ENCODE measurements at places on chromosomes 3 and 15. TPM values are rescaled to one million over a fixed set of nuclear protein-coding genes. Genes with fewer than 3 reads are reported as not detected.

FMN1 gene
- 0.07 TPM for total RNA-seq

TAGLN3 gene
- not detected for total RNA-seq

CNTN4 gene
- total RNA-seq: not detected

SLC27A2 gene
- 30.0 TPM for total RNA-seq

SLC6A11 gene
- not detected for total RNA-seq

TRIM42 gene
- total RNA-seq: not detected
